ENCODE measurements at places on chromosomes 13 and 19.

GRCh38 chr13:48528720-48529119 is 4.2 kb downstream of the RCBTB2 start:
- DNase-seq, result no peak

DNA sequence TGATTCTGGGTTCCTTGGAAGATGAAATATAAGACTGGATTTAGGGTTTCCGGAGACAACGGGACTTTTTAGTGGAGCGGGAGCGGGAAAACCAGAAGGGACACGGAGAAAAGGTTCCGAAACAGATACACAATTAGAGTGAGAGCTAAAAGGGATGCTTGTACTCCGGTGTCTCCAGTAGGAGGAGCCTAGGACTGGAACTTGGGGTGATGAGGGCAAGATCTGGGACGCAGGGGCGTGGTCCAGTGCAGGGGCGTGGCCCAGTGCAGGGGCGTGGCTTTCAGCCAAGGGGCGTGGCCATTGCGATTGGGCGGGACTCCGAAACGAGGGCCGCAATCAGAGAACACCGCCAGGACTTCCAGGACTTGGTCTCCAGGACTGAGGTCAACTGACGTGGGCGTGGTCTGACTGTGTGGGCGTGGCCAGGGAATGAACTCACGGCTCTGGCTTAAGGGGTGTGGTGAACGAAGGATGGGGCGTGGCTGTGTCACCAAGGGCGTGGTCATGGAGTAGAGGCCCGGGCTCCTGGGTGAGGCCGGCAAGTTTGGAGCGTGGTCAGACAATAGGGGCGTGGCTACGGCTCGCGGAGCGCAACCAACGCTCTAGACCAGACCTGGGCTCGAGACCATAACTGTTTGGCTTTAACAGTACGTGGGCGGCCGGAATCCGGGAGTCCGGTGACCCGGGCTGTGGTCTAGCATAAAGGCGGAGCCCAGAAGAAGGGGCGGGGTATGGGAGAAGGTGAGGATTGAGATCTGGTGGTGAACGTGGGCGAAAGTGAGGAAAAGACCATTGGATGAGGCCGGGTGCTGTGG is at the start of gene DKKL1:
DKKL1 (plus strand) TSS at position 610 of the 815 bp plus-strand sequence; CDS start at position 732, 122 bp downstream.
- peak; percentile 94 for DNase-seq

GRCh38 chr13:45768656-45769479 is 66.7 kb downstream of the CBY2 start:
- DNase-seq, result no peak

DNA sequence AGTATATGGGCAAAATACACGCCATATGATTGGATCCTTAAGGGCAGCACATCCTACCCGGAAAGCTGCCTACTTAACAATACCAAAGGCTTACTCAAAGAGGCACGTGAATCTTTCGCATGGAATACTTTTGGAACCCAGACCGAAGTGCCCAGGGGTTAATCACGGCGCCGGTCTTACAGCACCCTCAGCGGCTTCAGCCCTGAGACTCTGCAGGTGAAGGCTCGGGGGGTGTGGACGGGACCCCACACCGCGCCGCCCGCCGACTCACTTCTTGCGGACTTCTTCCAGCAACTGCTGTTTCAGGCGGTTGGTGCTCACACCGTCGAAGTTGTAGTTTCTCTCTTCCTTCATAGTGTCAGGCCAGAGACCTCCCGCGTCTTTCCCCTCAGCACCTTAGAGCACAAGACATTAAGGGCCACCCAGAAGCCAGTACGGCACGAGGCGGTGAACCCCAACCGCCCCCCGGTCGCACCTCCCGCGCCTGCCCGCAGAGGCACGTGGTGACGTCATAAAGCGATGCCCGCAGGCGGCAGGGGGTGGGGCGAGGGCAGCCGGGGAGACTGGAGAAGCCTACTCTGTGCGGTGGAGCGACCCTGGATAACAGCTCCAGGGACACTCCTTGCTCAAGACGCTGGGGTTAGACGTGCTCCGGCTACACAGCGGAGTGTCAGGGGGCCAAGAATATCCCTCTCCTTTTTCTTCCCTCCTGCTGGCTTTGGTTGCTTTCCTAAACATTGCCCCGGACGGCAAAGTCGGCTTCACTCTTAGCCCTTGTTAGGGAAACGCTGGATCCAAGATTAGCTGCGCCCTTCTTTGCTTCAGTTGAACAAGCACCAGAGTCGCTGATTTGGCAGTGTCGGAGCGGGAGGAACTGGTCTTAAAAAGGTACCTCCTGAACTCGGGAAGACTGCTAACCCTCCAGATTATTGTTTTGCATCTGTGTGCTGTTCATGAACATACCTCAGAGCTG is at the start of gene CCDC169:
CCDC169 (minus strand) TSS at position 449 of the 973 bp plus-strand sequence; CDS start at position 354, 95 bp downstream.
- DNase-seq, result peak; percentile 71

- no peak for DNase-seq
Observed at GRCh38 chr13:97191142-97191541, 31.0 kb upstream of the MBNL2 start.

GRCh38 chr13:78779608-78780007 is 120.7 kb upstream of the OBI1 start:
- DNase-seq, result no peak

GRCh38 chr13:49958321-49958720 is 22.2 kb upstream of the SPRYD7 start:
- no peak for DNase-seq

DNA sequence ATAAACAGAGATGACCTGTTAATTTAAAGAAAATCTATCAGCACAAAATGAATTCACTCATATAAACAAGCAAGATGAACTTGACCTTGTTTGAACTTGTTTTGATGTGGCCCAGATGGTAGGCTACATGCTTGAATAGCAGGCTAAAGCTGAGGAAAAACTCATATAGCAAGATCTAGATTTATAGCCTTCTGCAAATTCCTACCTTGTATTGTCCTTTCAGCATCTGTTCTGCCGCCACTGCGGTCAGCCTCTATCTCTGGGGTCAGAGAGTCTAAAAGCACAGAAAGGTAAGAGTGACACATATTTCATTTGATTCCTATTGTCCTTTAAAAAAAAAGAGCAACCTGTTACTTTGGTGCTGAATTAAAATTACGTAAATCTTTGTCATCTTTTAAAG is 392.1 kb downstream of the DACH1 start:
- no peak for DNase-seq

DNA sequence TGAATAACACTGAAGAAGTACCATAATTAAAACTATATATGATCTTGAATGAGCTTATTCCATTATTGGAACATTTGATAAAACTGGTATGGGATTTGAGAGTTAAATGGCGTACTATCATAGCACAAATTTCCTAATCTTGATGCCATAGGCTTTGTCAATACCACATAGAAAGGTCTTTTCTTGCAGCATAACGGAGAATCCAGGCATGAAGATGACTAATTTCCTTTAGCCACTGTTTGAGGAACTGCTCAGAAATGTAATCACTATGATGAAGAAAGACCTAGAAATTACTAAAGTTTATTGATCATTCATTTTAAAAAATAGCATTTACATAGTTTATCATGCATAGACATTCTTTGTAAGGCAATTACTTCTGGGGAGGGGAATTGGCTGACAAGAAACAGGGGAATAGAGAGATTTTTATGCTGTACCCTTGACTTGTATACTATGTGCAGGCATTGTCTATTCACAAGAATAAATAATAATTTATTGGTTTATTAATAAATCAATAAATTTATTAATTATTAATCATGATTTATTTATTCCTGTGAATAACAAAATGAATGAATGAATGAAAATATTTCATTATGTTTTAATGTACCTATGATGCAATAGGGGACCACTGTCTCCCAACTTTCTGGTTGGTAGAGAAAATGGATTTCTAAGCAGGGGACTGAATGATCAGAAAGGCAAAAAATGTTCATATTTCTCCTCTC is 2676.6 kb downstream of the PCDH9 start:
- DNase-seq, result no peak

- DNase-seq, result peak; percentile 61
Observed at GRCh38 chr19:7534531-7535046, 928 bp upstream of the PNPLA6 start.

DNA sequence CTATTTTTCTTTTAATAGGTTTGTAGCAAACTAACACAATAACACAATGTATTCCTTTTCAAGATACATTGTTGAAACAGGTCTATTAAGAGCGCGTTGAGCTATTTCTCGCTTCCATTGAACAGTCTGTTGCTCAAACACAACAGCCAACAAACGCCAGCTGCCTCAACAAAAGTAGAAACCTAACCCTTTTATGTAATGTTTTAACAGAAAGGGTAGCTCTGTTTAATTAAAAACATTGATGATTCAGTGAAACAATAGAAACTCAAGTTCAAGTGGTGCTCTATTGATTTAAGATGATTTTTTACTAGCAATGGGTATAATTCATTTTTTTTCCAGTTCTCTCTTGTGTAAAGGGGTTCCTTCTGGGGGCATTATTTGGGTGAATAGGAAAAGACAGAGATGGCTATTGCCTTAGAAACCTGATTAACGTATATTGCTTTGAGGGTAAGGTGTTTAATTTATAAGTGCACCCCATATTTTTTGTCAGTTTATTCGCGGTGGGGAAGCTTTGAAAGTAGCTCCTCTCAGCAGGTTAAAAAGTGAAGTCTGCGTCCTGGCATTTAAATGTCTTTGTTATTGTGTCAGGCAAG is 14.9 kb downstream of the ZIC2 start:
- no peak for DNase-seq

- no peak for DNase-seq
Observed at GRCh38 chr19:3591876-3592613, 6.8 kb downstream of the GIPC3 start.

DNA sequence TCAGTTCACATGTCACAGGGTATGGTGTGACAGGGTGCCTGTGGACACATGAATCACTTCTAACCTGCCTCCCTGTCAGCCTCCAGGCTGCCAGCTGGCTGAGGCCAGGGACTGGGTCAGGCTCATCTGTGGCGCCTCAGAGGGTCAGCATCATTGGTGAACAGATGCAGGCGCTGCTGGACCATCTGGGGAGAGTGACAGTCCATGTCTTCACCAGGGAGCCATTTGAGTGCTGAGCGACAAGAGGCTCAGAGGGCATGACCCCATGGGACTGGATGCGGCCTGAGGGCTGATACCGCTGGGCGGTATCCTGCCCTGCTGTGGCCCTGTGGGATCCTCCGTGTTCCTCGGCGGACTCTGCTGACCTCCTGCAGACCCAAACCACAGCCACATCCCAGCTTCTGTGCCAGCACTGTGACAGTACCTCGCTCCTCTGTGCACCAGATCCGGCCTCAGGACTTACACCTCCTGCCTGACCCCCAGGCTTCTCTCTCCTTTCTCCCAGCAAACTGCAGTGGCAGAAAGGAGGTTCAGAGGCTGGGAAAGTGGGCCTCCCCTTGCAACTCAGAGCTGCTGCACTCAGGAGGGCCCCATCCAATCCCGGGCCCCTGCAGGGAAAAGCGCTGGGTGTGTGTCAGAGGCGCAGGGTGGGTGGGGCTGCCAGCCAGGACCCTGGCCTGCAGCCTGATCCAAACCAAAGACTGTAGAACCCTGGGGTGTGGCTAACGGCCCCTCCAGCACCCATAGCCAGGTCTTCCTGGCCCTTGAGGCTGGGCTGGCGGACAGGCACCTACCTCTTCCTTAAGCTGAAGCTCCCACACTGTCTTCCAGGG is 10.2 kb downstream of the ACTMAP start:
- DNase-seq, result no peak

DNA sequence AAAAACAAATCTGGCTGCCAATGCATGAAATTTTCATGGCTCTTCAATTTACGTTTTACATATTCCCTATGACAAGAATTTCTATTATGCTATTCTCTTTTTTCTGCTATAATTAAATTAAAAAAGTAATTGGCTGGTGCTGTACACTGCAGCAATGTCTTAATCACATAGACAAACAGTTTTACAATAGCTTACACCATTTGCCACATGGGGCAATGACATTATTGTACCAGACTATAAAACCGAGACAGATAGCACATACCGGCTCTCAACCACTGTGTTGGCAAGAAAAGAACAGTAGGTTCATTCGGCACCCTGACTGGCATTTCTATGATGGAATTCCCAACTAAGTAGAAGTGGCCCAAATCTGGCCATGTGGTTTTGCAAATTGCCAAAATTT is 67.7 kb downstream of the DACH1 start:
- DNase-seq, result no peak

GRCh38 chr19:22609630-22610029 is 24.5 kb upstream of the ZNF492 start:
- no peak for DNase-seq

- DNase-seq, result no peak
Observed at GRCh38 chr19:51144482-51145045, 2.5 kb downstream of the SIGLEC7 start.

GRCh38 chr19:36163813-36164212 is 11.6 kb upstream of the COX7A1 start:
- no peak for DNase-seq

- DNase-seq, result no peak
Observed at GRCh38 chr19:4620675-4621074, 18.6 kb upstream of the TNFAIP8L1 start.

GRCh38 chr19:2084993-2085720 is 11.0 kb downstream of the MOB3A start:
- DNase-seq, result no peak

- no peak for DNase-seq
Observed at GRCh38 chr13:27857282-27857681, 62.5 kb upstream of the PDX1 start.

- no peak for DNase-seq
Observed at GRCh38 chr13:106597749-106598395, 29.9 kb upstream of the ARGLU1 start.

GRCh38 chr13:113666329-113666670 is 719 bp upstream of the GRK1 start:
- no peak for DNase-seq

- DNase-seq, result peak; percentile 42
Observed at GRCh38 chr13:46896341-46897137, at the start of gene HTR2A. Gene HTR2A (minus strand): TSS chr13:46897053. CDS start chr13:46895906, 1,147 bp downstream.

GRCh38 chr13:29472332-29472961 is 123.0 kb downstream of the SLC7A1 start:
- no peak for DNase-seq

GRCh38 chr13:114268344-114269280 is 12.8 kb upstream of the UPF3A start:
- no peak for DNase-seq

- no peak for DNase-seq
Observed at GRCh38 chr13:74025369-74025768, 108.8 kb downstream of the KLF12 start.

GRCh38 chr19:38145623-38146022 is 78.4 kb downstream of the DPF1 start:
- DNase-seq, result no peak

DNA sequence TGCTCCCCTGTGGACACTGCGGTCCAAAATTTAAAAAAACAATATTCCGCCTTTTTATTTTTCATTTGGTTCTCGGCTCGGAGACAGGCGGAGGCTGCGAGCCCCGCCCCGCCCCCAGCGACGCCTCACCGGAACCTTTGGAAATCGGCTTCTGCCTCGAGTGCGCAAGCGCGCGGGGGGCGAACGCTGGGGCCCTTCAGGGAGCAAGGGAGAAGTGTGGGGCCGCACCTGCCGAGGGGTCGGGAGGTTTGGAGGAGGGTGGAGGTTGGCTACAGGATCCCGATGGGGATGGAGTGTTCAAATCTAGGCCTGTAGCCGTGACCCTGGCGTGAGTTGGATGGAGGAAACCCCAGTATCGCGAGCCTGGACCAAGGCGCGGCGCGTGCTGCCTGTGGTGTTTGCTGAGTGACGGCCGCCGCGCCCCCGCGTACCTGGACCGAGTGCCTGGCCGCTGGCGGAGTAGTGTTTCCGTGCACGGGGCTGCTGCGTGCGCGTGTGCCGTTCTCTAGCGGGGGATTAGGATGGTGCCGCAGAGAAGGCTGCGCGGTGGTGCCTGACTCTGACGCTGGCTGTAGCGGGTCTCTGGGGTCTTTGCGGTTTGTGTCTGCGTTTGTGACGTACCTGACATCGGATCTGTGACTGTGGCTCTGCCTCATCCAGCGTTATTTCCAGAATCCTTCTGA is 565 bp upstream of the ZFP30 start:
- peak; percentile 89 for DNase-seq
